ENCODE measurements at places on chromosomes 13 and 19. TPM values are rescaled to one million over a fixed set of nuclear protein-coding genes. Genes with fewer than 3 reads are reported as not detected.

DNA sequence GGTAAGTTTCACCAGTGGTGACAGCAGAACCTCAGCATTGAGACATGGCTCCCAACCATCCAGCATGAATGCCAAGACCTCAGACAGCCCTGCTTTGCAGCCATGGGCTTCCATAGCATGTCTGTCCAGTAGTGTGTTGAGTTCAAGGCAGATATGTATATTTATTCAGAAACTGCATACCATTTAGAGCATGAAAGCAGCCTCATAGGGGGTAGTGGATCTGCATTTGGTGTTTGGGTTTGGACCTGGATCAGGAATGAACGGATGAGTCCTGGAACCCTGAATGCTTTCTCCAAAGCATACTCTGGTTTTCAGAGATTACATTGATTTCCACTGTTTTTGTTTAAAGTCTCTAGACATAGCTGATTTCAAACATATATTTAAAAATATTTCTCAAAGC lies 114.3 kb downstream of the ESD start:
- H3K27ac ChIP-seq, result no peak overlapping the region
- H3K4me1 ChIP-seq, result peaks cover 20% of the 10 kb centered on the region
- no peaks in the 10 kb centered on the region for H3K36me3 ChIP-seq
- no peaks in the 10 kb centered on the region for H3K27me3 ChIP-seq
- no peak overlapping the region for H3K4me3 ChIP-seq

- H3K4me1 ChIP-seq, result no peaks in the 10 kb centered on the region
- no peak for DNase-seq
- no peaks in the 10 kb centered on the region for H3K27me3 ChIP-seq
- H3K4me3 ChIP-seq, result no peak overlapping the region
These were observed 14.8 kb downstream of the KCTD12 start for GRCh38 chr13:76871432-76871831.

Gene CBY2
- not detected for total RNA-seq

- peaks cover 82% of the 10 kb centered on the region for H3K4me1 ChIP-seq
- no peak overlapping the region for H3K4me3 ChIP-seq
- H3K36me3 ChIP-seq, result no peaks in the 10 kb centered on the region
- no peak overlapping the region for H3K27ac ChIP-seq
- DNase-seq, result no peak
These were observed 17.6 kb downstream of the PBX4 start for GRCh38 chr19:19600793-19601330.

Gene ZNF575
- total RNA-seq, result 2.3 TPM

- DNase-seq, result peak; percentile 53
- H3K27me3 ChIP-seq, result no peaks in the 10 kb centered on the region
- no peaks in the 10 kb centered on the region for H3K4me1 ChIP-seq
- no peaks in the 10 kb centered on the region for H3K36me3 ChIP-seq
- no peak overlapping the region for H3K4me3 ChIP-seq
These were observed 10.9 kb downstream of the GNA15 start for GRCh38 chr19:3146677-3147100.

Gene WTIP
- 0.16 TPM for total RNA-seq

DNA sequence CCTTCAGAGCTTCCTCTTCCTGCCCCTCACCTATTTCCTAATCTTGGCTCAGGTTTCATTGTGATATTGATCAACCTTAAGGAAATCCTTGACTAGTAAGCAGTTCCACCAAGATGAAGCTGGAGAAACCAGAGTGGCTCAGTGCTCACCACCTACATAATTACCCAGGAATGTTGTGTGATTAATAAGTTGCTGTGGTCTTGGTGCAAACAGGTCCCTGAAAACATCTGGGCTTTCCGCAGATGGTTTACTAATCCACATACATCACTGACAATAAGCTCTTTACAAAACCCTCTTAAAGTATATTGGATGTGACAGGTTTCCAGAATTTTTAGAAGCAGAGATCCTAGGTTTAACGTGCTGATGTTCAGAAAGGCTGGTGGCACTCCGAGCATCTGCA lies 8.6 kb upstream of the SERP2 start:
- H3K27me3 ChIP-seq, result no peaks in the 10 kb centered on the region
- H3K4me3 ChIP-seq, result no peak overlapping the region
- H3K4me1 ChIP-seq, result no peaks in the 10 kb centered on the region
- no peak for DNase-seq
- no peaks in the 10 kb centered on the region for H3K36me3 ChIP-seq

- no peak overlapping the region for H3K27ac ChIP-seq
- H3K4me1 ChIP-seq, result peaks cover 23% of the 10 kb centered on the region
- no peak for DNase-seq
These were observed 3.6 kb upstream of the ASF1B start for GRCh38 chr19:14139944-14140343.

DNA sequence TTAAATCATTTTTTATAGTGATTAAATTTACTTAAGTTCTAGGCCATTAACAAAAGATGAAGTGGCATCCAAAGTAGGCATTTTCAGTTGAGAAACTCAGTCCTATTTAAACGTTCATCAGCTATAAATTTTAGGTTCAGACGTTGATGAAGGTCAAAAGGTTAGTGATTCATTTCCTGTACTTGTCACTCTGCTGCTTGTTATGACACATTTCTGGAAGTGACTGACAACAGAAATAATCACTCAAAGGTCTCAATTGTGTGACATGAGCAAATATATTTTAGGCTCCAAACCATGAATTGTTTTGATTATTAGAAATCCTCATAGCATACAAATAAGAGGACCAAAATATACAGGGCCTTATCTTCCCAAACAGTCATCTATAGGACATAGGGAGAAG lies 10.3 kb upstream of the EDNRB start:
- no peaks in the 10 kb centered on the region for H3K36me3 ChIP-seq
- H3K27ac ChIP-seq, result no peak overlapping the region
- no peaks in the 10 kb centered on the region for H3K27me3 ChIP-seq

DNA sequence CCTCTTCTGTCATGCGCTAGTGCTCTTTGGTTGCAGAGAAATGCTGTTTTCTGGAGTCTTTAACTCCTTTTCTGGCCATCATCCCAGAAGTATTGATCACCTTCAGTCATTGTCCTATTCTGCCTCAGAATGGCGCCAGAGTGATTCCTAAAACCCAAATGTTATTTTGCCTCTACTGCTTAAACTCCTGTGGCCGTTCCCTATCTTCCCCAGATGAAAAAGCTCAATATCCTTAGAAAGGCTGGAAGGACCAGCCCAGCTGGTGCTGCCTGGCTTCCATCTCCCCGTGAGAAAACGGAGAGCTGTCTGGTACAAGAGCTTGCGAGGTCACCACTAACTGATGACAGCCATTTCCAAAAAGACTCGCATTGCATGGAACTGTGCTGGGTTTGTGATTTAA lies 179.1 kb downstream of the RBM26 start:
- no peaks in the 10 kb centered on the region for H3K4me1 ChIP-seq
- no peaks in the 10 kb centered on the region for H3K27me3 ChIP-seq
- H3K36me3 ChIP-seq, result no peaks in the 10 kb centered on the region

- peaks cover 22% of the 10 kb centered on the region for H3K4me1 ChIP-seq
- H3K36me3 ChIP-seq, result no peaks in the 10 kb centered on the region
- no peak overlapping the region for H3K4me3 ChIP-seq
- DNase-seq, result no peak
- H3K27ac ChIP-seq, result no peak overlapping the region
These were observed 1.2 kb upstream of the ATP1A3 start for GRCh38 chr19:41994994-41995958.

Gene DMKN
- total RNA-seq, result 2.2 TPM

Gene PSG6
- total RNA-seq, result not detected

DNA sequence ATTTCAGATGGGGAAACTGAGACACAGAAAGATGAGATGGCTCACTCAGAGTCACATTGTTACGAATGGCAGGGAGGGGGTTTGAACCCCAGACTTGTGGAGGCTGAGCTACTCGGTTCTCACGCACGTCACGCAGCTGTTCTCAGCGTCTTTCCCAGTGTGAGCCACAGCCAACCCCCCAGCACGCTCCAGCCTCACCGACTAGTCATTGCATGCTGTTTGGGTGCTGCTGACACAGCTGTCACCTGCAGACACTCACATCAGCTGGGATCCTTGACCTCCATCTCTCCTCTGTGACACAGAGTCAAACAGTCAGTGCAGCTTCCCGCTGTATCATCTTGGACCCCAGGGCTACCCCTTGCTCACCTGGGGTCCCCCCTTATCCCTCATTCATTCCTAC lies 2.4 kb upstream of the NCAN start:
- H3K4me1 ChIP-seq, result peaks cover 16% of the 10 kb centered on the region
- H3K4me3 ChIP-seq, result no peak overlapping the region
- H3K27me3 ChIP-seq, result peaks cover 23% of the 10 kb centered on the region
- no peak for DNase-seq
- no peaks in the 10 kb centered on the region for H3K36me3 ChIP-seq

- H3K27ac ChIP-seq, result no peak overlapping the region
- H3K4me1 ChIP-seq, result peaks cover 5% of the 10 kb centered on the region
- no peak overlapping the region for H3K4me3 ChIP-seq
- H3K36me3 ChIP-seq, result peaks cover 11% of the 10 kb centered on the region
- no peak for DNase-seq
- no peaks in the 10 kb centered on the region for H3K27me3 ChIP-seq
These were observed 21.5 kb upstream of the GARRE1 start for GRCh38 chr19:34232566-34233481.

Gene LTBP4
- 111 TPM for total RNA-seq

- no peaks in the 10 kb centered on the region for H3K27me3 ChIP-seq
- H3K4me3 ChIP-seq, result no peak overlapping the region
- H3K36me3 ChIP-seq, result no peaks in the 10 kb centered on the region
- H3K4me1 ChIP-seq, result no peaks in the 10 kb centered on the region
These were observed 267.1 kb downstream of the KLF5 start for GRCh38 chr13:73325723-73326558.

Gene ZNF565
- 2.5 TPM for total RNA-seq

Gene TSSK6
- total RNA-seq, result 3.1 TPM

DNA sequence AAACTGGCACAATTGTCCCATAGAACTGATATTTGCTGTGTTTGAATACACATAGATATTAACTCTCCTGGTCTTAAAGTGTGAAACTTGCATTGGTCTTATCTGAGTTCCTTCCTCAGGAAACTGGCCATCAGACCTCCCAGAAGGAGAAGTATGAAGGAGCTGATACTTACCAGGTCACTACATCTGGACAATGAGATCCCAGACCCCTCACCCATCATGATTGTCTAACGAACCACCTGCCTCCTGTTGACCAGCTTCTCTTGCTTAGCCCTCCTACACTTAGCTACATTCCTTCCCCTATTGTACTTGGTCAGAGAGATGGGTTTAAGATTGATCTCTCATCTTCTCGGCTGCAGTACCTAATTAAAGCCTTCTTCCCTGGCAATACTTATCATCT lies 413.3 kb downstream of the KCTD12 start:
- DNase-seq, result no peak
- H3K27me3 ChIP-seq, result no peaks in the 10 kb centered on the region
- H3K4me1 ChIP-seq, result no peaks in the 10 kb centered on the region

GRCh38 chr19:40147693-40148347 lies 43.4 kb upstream of the MAP3K10 start:
- H3K27me3 ChIP-seq, result no peaks in the 10 kb centered on the region
- no peak for DNase-seq
- no peaks in the 10 kb centered on the region for H3K36me3 ChIP-seq
- no peak overlapping the region for H3K4me3 ChIP-seq
- no peak overlapping the region for H3K27ac ChIP-seq
- peaks cover 50% of the 10 kb centered on the region for H3K4me1 ChIP-seq
